ENCODE measurements at places on chromosomes 12 and 14. TPM values are rescaled to one million over a fixed set of nuclear protein-coding genes. Genes with fewer than 3 reads are reported as not detected.

Gene DHH
- total RNA-seq, result under 0.01 TPM

Gene SYT10
- not detected for total RNA-seq

Gene BCL11B
- total RNA-seq, result under 0.01 TPM

Gene KIF26A
- under 0.01 TPM for total RNA-seq

Gene CNPY2
- total RNA-seq, result 85.5 TPM

Gene CLEC9A
- total RNA-seq, result not detected

Gene TUBA1B
- total RNA-seq, result 788 TPM

Gene KANSL2
- 33.1 TPM for total RNA-seq

Gene TMEM233
- total RNA-seq, result 0.14 TPM

Gene CIROP
- under 0.01 TPM for total RNA-seq

Gene DAAM1
- total RNA-seq, result 12.6 TPM

Gene TSHR
- total RNA-seq, result not detected

Gene ERP27
- total RNA-seq, result not detected

Gene NTN4
- 47.8 TPM for total RNA-seq

Gene SDR9C7
- not detected for total RNA-seq

Gene ZFYVE21
- total RNA-seq, result 57.8 TPM

Gene THTPA
- 12.5 TPM for total RNA-seq

Gene TBX5
- total RNA-seq, result 1.3 TPM

Gene FAM181A
- total RNA-seq, result not detected

Gene DEPDC4
- total RNA-seq, result 0.71 TPM

Gene AHSA1
- total RNA-seq, result 136 TPM

Gene NPFF
- not detected for total RNA-seq

Gene GNB3
- total RNA-seq, result 0.92 TPM

Gene SLC25A29
- total RNA-seq, result 23.5 TPM

Gene LRRIQ1
- total RNA-seq, result 0.14 TPM

Gene VASH1
- total RNA-seq, result 2.6 TPM

Gene C14orf132
- 13.5 TPM for total RNA-seq

Gene IL22
- total RNA-seq, result not detected

Gene TROAP
- total RNA-seq, result 3.7 TPM

Gene STAC3
- total RNA-seq, result 0.14 TPM

Gene LTBP2
- total RNA-seq, result 71.0 TPM

Gene NYNRIN
- 6.4 TPM for total RNA-seq

Gene KRT80
- under 0.01 TPM for total RNA-seq

Gene CEP170B
- 9.0 TPM for total RNA-seq

Gene SSTR1
- total RNA-seq, result 3.0 TPM

Gene PTPN21
- total RNA-seq, result 5.1 TPM

Gene PTPN11
- 130 TPM for total RNA-seq

Gene RAD51AP1
- 1.7 TPM for total RNA-seq

Gene STAT2
- total RNA-seq, result 289 TPM

Gene RAB21
- 39.5 TPM for total RNA-seq

Gene CCDC196
- not detected for total RNA-seq

Gene MIP
- total RNA-seq, result not detected

Gene SMIM41
- 9.8 TPM for total RNA-seq

Gene GLT1D1
- total RNA-seq, result not detected
